ENCODE measurements at places on chromosomes 2 and 18.

DNA sequence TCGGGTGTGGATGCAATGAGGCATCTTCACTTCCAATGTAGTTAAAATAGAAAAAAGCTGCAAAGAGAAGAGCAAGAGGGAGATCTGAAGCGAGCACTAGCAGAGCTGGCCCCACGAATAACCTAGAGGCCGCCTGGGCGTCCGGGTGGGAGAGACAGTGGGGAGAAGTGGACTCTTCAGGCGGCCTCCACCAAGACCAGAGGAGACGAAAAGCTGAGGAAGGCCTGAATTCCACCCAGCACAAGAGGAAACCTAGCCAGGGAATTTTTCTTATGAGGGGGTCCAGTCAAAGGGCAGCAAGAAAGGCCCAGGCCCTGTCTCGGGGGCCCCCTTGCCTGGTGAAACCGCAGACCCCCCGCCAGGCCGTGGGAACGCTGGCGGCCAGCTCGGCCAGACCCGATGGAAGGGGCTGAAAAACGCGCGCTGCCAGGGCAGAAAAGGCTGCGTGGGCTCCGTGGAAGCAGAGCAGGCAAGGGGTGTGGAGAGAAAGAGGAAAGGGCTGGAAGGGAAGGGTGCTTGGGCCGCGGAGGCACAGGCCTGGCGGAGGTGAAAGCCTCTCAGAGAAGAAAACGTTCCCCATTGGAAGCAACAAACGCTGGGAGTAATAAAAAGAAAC lies 69.2 kb downstream of the KCTD1 start:
- H3K4me3 ChIP-seq = no peak overlapping the region
- no peaks in the 10 kb centered on the region for H3K27me3 ChIP-seq
- no peak overlapping the region for H3K27ac ChIP-seq
- no peaks in the 10 kb centered on the region for H3K4me1 ChIP-seq
- no peak for DNase-seq

DNA sequence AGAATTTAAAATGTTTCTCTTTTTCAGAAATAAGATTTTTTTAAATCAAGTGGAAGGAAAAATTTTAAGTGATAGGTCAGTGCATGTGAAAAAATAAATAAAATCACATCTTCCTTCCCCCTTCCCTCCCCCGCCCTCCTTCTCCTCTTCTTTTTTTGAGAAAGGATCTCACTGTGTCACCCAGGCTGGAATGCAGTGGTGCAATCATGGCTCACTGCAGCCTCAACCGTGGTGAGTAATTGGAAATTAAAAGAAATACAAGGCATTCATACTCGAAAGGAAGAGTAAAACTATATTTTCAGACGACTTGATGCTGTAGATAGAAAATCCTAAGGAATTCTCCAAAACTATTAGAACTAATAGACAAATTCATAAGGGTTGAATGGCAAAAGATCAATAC lies 16.9 kb upstream of the CRACDL start:
- H3K4me3 ChIP-seq = no peak overlapping the region
- peaks cover 24% of the 10 kb centered on the region for H3K27me3 ChIP-seq
- no peak overlapping the region for H3K27ac ChIP-seq

- no peaks in the 10 kb centered on the region for H3K36me3 ChIP-seq
- no peak for DNase-seq
- H3K27ac ChIP-seq = no peak overlapping the region
- no peaks in the 10 kb centered on the region for H3K4me1 ChIP-seq
- no peak overlapping the region for H3K4me3 ChIP-seq
Measured at GRCh38 chr2:132482821-132483220, 66.2 kb downstream of the GPR39 start.

- no peaks in the 10 kb centered on the region for H3K36me3 ChIP-seq
- H3K27me3 ChIP-seq = peaks cover 51% of the 10 kb centered on the region
- H3K27ac ChIP-seq = peak overlapping the region; percentile 62
- H3K4me3 ChIP-seq = peak overlapping the region; percentile 78
Measured at GRCh38 chr2:73111073-73112025, 1.4 kb downstream of the RAB11FIP5 start.

DNA sequence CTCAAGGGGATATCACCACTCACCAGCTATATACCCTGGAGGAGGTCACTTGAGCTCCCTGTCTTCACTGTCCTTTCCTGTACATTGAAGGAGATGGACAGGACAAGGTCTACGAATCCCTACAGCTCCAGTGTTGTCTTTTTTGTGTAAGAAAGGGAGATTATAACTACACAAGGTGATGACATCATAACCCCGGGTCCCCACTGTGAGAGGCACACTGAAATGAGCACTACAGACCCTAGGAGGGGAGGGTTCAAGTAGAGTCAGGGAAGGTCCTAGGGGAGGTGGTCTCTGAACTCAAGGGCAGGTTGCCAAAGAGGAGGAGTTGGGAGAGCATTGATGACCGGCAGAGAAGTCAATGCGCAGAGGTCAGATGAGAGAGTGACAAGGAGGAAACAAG lies 108.3 kb upstream of the SLC14A2 start:
- H3K27me3 ChIP-seq = no peaks in the 10 kb centered on the region
- H3K4me1 ChIP-seq = no peaks in the 10 kb centered on the region
- no peak for DNase-seq
- no peaks in the 10 kb centered on the region for H3K36me3 ChIP-seq

Data from activated naive CD4-positive, alpha-beta T cell treated with anti-CD3 and anti-CD28 coated beads, Interleukin-2, amount 10 ng/mL, durations not matched to agents 7 days and 5 days (primary cell).